Stimulated activated CD8-positive, alpha-beta memory T cell treated with anti-CD3 and anti-CD28 coated beads, Interleukin-4, amount 100 ng/mL, for 1 hour (primary cell): ENCODE measurements at places on chromosomes 2 and 18.

DNA sequence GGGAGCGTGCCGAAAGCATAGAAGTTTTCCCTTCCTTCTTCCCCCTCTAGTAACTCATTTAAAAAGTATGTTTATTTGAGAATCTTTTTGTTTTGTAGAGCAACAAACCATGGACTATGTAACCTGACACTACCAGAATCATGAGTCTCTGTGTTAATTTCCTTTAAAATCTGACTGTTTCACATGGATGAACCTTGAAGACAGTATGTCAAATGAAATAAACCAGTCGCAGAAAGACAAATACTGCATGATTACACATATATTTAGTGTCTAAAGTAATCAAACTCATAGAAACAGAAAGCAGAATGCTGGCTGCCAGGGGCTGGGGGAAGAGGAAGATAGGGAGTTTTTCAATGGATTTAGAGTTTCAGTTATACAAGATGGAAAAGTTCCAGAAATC lies 32.3 kb downstream of the PTPN2 start:
- DNase-seq = no peak

DNA sequence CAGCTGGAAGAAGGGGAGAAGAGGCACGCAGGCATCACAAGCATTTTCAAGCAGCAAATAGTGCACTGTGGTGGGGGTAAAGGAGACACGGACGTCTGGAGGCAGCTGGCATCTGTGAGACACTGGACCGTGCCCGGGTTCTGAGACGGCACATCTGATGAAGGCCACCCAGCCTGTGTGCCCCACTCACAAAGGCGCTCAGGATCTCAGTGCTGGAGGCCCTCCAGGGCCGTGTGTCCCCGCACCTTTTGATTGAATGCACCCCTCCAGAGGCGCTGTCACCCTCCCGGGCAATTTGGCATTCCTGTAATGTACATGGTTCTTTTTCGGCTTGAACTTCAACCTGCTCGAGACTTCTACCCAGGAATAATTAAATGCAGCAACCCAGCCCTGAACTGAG lies 101.5 kb upstream of the ODC1 start:
- DNase-seq = no peak

DNA sequence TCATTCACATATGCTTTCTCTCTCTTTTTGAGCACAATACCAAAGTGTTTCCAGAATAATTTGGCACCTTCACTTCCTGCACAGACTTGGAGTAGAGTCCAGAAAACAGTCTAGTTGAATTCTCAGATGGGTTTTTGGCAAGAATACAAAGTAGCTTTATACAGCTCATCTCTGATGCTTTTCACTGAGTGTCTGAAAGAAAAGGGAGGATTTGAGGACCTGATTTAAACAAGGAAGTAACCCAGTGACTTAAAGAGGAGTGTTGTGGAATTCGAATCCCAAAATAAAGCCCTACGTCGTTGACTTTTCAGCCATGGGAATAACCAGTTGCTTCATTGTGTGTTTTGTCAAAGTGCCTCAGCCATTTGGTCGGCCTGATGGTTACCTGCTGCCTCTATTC lies 31.8 kb downstream of the METAP1D start:
- DNase-seq = no peak

GRCh38 chr18:5036523-5036922 lies 160.5 kb downstream of the AKAIN1 start:
- no peak for DNase-seq

DNA sequence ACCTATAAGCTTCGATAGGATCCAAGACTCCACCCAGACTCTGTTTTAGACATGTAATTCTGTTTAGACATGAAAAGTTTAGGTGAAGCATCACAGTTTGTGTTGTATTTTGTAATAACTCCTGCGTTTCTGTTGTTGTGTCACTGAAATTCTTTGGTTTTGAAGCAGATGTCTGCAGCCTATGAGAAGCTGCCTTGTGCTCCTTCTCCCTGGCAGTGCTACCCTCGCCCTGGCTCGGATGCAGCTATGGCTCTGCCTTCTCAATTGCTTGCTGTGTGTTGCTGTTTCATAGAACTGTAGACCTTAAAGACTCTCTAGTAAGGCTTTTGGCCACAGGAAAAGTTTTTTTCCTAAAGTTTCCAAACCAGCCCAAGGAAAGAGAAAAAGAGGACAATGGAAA lies 40.2 kb upstream of the ZNF638 start:
- no peak for DNase-seq

DNA sequence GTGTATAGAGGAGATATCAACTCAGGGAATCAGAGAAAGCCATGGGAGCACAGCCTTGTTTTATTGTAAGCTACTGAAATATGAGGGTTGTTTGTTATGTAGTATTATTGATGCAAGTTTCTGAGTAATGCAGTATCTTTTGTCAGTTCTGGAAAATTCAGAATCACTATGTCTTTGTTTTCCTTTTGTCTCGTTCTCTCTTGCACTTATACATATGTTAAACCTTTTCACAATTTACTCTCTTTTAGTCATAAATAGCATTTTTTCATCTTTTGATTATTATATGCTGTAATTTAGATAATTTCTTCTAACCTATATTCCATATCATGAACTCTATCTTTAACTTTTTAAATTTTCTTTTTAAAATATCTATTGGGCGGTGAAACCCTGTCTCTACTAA lies 85.0 kb upstream of the COL3A1 start:
- DNase-seq = no peak

DNA sequence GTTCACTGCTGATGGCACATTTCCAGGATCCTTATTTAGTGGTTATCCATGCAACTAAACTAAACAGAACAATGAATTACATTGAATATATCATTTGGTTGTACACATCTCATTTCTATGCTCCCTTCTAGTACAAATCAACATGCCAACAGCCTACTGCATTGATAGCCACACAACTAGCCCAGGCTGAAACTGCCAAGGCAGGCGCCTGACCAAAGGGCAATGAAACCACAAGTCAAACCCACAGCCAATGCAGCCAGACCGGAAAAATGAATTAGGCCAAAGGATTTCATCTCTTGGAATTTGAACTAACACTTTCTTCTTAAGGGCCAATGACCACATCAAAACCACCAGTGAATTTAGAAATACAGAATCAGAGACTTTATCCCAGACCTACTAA lies 196.4 kb downstream of the NOL4 start:
- DNase-seq = no peak

GRCh38 chr2:39275016-39275415 lies 31.2 kb upstream of the CDKL4 start:
- DNase-seq = no peak

DNA sequence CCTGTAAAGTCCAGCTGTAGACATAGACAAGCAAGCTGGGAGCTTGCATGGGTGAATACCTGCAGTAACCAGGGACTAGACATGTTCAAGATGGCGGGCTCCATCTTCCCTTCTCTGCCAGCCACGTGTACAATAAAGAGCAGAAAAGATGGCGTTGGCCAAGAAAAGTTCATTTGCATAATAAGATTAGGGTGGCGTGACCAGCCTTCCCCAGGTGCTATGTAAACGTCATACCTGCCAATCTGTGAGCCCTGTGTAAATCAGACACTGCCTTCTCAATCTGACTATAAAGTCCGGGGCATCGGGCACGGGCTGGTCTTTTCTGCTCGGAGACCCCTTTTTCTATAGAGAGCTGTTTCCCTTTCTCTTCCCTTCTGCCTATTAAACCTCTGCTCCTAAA lies 101.6 kb upstream of the XPO1 start:
- DNase-seq = no peak

DNA sequence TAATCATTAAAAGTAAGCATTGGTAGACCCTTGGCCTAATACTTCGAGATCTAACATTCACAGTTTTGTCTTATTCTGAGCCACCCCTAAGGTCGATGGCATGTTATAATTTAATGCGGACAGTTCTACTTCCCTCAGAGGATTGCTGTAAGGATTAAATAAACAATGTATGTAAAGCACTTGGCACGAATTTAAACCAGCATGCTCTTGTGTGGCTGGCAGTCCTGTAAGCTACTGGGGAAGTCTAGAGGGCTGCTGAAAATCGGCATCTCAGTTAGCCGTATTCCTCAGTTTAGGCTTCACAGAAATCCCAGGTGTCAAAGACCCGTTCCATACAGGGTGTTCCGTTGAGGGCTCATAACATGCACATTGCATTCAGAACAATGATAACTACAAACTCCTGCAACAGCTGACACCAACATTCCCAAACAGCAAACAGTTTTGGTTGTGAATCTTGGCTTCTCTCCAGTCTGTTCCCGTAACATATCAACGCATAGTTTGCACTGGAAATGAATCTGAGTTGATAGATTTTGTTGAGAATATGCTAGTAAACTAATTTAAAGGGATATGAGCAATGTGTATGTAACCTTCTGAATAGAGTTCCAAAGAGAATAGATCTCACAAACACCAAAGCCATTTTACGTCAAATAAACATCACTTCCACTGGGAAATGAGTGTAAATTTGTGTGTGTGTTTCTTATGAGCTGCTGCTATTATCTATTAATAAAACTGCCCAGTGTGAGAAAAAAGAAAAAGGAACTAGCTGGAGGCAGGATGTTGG lies 52.2 kb upstream of the ACKR3 start:
- no peak for DNase-seq

- no peak for DNase-seq
These were observed 168.7 kb downstream of the NRXN1 start for GRCh38 chr2:50863218-50863617.

GRCh38 chr2:129911363-129912065 lies 68.0 kb upstream of the RAB6C start:
- DNase-seq = no peak

DNA sequence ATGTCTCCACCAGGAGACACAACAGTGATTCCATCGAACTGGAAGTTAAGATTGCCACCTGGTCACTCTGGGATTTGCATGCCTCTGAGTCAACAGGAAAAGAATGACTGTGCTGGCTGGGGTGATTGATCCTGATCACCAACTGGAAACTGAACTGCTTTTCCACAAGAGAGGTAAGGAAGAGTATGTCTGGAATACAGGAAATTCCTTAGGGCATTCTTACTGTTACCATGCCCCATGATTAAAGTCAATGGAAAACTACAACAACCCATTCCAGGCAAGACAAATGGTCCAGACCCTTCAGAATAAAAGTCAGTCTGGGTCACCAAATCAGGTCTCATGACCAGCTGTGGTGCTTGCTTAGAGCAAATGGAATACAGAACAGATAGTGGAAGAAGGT lies 12.0 kb upstream of the DDX1 start:
- no peak for DNase-seq

GRCh38 chr18:37666991-37667390 lies 101.4 kb upstream of the CELF4 start:
- DNase-seq = no peak

- DNase-seq = no peak
These were observed 1061.5 kb downstream of the CNTNAP5 start for GRCh38 chr2:125086313-125087184.

DNA sequence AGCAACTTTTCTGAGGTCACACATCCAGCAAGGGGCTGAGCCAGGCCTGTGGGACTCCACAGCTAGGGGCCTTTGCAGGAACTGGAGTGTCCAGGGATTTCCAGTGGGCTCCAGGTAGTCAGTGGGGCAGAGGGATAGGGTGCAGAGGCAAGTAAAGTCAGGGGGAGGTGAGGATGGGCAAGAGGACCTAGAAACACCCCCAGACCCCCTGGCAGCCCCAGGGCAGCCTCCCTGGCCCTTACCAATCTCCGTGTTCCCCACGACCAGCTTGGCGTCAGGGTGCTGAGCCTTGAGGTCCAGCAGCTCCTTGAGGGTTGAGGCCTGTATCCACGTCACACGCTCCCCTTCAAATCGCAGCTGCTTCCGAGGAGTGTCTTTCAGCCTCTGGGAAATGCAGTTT lies 28.4 kb downstream of the XDH start:
- no peak for DNase-seq

DNA sequence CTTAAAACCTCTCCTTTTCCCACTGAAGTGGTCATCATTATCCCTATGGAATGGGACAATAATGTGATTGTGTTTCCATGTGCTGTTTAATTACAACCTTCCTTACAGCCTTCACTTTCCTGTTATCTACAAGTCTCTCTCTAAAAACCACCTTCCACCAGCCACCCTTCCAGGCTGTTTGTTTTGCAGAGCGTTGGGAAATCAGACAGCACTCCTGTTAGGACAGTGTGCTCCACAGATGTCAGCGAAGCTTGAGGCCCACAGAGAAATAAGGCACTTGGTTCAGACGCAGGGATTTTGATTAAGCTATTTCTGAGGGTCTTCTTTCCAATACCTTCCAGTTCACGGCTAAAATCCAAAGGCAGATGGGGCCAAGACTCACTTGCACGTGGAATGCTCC lies 32.3 kb upstream of the ASPRV1 start:
- no peak for DNase-seq

DNA sequence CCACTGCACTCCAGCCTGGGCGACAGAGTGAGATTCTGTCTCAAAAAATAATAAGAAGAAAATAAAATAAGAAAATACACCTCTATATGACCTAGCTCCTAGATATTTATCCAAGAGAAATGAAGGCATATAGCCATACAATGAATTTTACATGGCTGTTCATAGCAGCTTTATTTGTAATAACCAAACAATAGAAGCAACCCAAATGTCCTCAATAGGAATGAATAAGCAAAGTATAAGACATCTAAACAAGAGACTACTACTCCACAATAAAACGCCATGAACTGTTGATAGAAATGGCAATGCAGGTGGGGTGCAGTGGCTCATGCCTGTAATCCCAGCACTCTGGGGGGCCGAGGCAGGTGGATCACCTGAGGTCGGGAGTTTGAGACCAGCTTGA lies 31.2 kb upstream of the MYCN start:
- no peak for DNase-seq

- DNase-seq = no peak
These were observed 67.8 kb upstream of the ODC1 start for GRCh38 chr2:10515887-10516286.

DNA sequence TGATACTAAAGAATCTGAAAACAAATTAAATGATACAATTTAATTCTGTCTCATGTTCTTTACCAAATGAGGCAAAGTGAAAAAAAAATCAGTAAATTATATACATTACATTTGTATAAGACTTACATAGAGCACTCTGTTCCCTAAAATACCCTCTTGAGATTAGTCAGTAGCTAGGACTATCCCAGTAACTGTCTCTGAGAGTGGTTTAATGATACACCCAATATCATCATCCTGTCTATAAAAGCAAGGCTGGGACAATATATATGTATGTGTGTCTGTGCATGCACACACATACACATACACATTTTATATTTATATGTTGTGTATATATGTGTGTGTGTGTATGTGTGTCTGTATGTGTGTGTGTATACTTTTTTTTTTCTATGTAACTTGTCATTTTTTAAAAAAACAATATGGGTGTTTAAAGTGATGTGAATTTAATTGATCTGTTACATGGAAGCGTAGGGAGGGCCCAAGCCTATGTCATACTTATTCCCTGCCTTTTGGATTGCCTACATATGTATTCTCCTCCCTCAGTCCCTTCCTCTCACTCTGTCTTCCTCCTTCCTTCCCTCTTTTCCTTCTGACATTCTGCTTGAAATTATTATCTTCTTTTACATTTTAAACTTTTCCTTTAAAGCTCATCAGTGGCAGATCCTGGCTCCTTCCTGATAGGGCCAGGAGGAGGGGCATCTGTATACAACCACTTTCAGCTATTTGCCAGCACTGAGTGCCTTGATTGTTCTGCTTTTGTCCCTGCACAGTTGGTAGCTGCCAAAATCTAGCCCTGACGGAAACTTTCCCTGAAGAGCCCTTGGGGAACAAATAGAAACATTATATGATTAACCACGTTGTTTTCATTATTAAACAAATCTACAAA lies 6.8 kb downstream of the ASXL3 start:
- DNase-seq = no peak
